ENCODE measurements at places on chromosomes 5 and 9. TPM values are rescaled to one million over a fixed set of nuclear protein-coding genes. Genes with fewer than 3 reads are reported as not detected.

The PTCH1 gene
- 49.8 TPM for total RNA-seq

The TLN1 gene
- total RNA-seq = 160 TPM

The OR1N2 gene
- not detected for total RNA-seq

The SH3TC2 gene
- 19.6 TPM for total RNA-seq

The EGFLAM gene
- 75.3 TPM for total RNA-seq

The STK32A gene
- 17.7 TPM for total RNA-seq

The ITGA2 gene
- 26.3 TPM for total RNA-seq

The OR1J2 gene
- not detected for total RNA-seq

The ALDH1A1 gene
- total RNA-seq = 131 TPM

The C9orf85 gene
- 17.3 TPM for total RNA-seq

The FCN2 gene
- not detected for total RNA-seq

The QSOX2 gene
- total RNA-seq = 20.5 TPM

The SHC3 gene
- 4.4 TPM for total RNA-seq

The HNRNPK gene
- 776 TPM for total RNA-seq

The CACNA1B gene
- 8.6 TPM for total RNA-seq

The GLRA1 gene
- 1.4 TPM for total RNA-seq

The SPINK4 gene
- total RNA-seq = not detected

The OR5C1 gene
- total RNA-seq = not detected

The SYNPO gene
- 10.1 TPM for total RNA-seq

The ADAMTS2 gene
- total RNA-seq = 68.9 TPM

The OR13C5 gene
- not detected for total RNA-seq

The IFNA2 gene
- total RNA-seq = not detected

The GCNT4 gene
- 0.71 TPM for total RNA-seq

The TMC1 gene
- 0.27 TPM for total RNA-seq

The PPP1R2B gene
- not detected for total RNA-seq

The NR5A1 gene
- not detected for total RNA-seq

The TAF11L5 gene
- total RNA-seq = not detected

The IFNA13 gene
- total RNA-seq = not detected

The NRARP gene
- 23.3 TPM for total RNA-seq

The SLC46A2 gene
- total RNA-seq = not detected

The FOXD1 gene
- 3.8 TPM for total RNA-seq

The DBH gene
- 0.11 TPM for total RNA-seq

The OR1Q1 gene
- total RNA-seq = not detected

The SLCO6A1 gene
- not detected for total RNA-seq

The DNAJB5 gene
- 23.5 TPM for total RNA-seq

The UBE2QL1 gene
- 6.5 TPM for total RNA-seq

The GCNT1 gene
- total RNA-seq = 15.8 TPM

The TPD52L3 gene
- total RNA-seq = not detected

The NTRK2 gene
- 70.8 TPM for total RNA-seq

The SNCB gene
- 10.1 TPM for total RNA-seq

The GPR21 gene
- total RNA-seq = 7.7 TPM

The TMEM171 gene
- 1.6 TPM for total RNA-seq

The STC2 gene
- 48.9 TPM for total RNA-seq
